ENCODE measurements at places on chromosomes 5 and 9.

DNA sequence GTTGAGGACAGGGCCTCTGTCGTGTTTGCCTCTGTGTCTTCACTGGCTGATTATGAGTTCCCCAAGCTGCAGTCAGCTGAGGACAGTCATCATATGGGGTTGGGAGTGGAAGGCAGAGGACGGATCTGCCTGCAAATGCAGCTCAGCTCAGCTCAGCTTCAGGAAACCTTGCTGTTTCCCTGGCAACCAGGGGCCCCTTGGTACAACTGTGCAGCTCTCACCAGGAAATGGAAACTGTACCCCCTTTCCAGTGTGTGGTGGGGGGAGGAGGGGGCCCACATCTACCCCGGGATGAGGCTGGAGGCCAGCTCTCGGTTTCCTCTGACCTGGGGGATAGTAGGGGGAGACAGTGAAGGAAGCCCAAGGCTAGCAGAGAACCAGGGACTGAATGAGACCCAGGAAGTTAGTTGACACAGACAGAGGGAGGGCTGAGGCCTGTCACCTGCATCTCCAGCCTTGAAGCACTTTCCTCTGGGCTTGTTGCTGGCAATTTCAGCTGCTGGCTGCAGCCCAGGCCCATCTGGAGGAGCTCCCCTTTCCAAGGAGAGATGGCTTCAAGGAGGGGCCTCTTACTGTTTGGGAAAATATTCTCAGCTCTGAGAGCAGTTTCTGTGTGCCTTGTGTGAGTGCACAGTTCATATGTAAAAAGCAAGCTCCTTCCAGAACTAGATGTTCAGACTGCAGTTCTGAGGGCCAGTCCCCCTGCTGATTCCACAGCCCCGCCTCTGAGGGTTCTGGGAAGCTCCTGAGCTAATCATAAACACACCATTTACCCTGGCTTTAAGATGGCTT is 6.9 kb downstream of the ANXA6 start:
- no peak for DNase-seq

DNA sequence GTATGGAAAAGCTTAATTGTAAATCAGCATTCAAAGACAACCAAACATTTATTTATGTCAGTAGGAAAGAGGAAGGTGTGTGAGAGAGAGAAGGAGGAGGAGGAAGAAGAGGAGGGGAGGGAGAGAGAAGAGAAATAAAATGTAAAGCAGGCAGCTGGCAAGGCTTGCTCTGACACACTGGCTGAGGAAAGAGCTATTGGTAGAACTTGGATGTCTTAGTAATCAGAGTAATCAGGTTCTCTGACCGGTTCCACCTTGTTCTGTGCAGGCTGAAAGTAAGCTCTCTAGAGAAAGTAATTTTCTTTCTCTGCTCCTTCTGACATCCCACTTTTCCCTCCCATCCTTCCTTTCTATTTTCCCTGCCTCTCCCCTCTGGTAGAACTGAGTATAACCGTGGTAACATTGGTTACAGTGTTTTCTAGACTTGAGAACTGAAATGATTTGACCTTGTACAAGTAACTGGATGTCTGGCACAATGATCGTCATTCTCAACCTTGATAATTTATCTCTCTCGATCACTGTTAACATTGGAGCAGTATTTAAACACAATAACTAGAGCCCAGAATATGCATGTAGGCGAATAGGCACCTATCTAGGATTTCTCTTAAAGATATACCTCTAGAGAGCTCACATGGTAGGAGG is 33.3 kb downstream of the TLE4 start:
- DNase-seq: no peak

DNA sequence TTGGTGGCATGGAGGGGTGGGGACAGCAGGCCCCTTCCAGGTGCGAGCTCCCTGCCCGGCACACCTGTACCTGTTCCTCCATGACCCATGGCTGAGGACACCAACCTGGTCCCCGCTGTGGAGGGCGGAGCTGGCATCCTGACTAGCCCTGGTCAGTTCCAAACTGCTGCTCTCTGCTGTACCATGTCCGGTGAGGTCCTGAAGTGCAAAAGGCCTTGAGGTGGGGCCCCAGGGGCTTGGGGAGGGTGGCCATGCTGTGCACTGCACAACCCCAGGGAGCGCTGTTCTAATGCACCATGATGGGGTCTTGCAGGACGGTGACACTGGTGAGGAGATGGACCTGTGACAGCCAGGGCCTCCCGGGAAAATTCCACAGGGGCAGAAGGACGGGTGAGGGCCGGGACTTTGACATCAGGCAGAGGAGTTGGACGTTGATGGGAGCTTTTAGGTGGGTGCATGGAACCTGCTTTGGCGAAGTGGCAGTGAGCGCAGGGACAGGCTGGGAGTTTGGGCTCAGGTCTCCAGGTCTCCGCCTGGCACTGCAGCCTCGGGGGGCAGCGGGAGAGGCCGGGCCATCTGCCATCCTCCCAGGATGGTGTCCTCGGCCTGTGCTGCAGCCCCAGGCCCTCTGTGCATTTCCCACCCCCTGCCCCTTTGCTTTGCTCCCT is 38.9 kb downstream of the COL5A1 start:
- no peak for DNase-seq

- no peak for DNase-seq
These were observed 22.3 kb downstream of the ZNF474 start for GRCh38 chr5:122151640-122152039.

DNA sequence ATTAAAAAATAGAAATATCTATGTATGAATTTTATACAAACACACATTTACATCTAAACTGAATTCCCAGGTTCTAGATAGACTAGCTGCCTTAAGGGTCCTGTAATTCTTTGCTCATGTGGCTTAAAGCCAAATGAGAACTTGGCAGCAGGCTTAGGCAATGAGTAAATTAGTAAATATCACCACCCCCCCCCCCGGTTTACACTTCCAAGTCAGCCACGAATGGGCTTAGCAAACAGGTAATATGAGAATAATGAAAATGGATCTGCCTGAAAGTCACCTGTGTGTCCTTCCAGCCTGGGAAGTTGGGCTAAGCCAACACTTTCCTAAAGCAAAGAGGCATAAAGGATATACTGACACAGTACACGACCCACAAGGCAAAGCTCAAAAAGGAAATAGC is 108.6 kb downstream of the KLHL3 start:
- no peak for DNase-seq

DNA sequence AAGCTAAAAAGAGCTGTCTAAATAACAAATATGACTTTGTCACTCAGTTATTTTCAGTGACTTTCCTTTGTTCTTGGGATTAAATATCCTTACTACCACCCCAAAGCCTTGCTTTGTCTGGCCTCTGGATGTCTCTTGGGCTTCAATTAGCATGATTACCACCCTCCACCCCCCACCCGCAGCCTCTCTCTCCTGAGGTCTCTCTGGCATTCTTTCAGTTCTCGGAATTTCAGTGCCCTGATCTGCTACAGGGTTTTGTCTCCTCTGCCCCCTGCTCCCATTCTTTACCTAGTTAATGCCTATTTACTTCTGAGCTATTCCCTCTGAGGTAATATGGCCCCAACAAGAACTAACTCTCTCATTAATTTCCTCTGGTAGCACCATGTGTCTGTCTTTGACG is 376.4 kb downstream of the DEPDC1B start:
- DNase-seq: no peak

- DNase-seq: no peak
These were observed 8.5 kb downstream of the CHSY3 start for GRCh38 chr5:129912601-129913255.

DNA sequence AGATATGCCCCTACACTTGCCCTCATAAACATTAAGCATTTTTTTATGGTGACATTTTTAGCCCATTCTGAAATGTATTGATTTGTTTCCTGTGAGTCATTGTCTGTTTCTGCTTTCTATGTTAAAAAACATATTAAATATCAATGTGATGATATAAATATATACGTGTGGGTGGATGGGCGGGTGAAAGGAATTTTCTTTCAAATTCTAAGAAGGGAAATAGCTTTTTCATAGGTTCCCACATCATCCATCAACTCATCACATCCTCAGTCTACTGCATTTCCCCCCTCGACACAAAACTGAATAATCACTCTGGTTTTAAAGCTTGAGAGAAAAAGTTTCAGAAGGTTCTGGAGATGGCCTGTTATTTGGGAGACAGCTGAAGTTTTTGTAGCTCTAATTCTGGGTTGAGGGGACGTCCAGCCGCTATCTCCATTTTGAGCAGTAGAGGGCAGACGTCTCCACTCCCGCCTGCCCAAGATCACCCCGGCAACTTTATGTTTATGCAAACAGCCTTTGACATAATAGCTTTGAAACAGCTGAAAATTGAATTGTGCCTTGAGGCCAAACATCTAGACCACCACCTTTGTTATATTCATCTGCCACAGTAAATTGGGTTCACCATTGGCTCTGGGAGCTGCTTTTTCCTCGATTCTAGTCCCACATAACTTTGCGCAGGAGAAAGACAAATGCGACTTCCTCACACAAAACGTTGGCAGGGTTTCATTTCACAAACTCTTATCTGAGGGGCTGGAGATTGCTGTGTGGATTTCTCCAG is 216.2 kb upstream of the CLINT1 start:
- no peak for DNase-seq

Data from activated CD4-positive, CD25-positive, alpha-beta regulatory T cell (primary cell).